ENCODE measurements at places on chromosomes 3 and 15. TPM values are rescaled to one million over a fixed set of nuclear protein-coding genes. Genes with fewer than 3 reads are reported as not detected.

The CSTA gene
- 0.32 TPM for polyA plus RNA-seq

The WDR53 gene
- polyA plus RNA-seq = 18.5 TPM

The OR5K2 gene
- 1.2 TPM for polyA plus RNA-seq

The RBP2 gene
- 0.75 TPM for polyA plus RNA-seq

The PRRT3 gene
- 4.4 TPM for polyA plus RNA-seq

The FRMD5 gene
- 1.8 TPM for polyA plus RNA-seq

The THUMPD3 gene
- polyA plus RNA-seq = 73.7 TPM

Measured in left kidney (tissue), 8 donors.